ENCODE measurements at places on chromosomes 3 and 15.
A peak's percentile ranks its signal among the peaks of the same experiment; 100 is the strongest.

DNA sequence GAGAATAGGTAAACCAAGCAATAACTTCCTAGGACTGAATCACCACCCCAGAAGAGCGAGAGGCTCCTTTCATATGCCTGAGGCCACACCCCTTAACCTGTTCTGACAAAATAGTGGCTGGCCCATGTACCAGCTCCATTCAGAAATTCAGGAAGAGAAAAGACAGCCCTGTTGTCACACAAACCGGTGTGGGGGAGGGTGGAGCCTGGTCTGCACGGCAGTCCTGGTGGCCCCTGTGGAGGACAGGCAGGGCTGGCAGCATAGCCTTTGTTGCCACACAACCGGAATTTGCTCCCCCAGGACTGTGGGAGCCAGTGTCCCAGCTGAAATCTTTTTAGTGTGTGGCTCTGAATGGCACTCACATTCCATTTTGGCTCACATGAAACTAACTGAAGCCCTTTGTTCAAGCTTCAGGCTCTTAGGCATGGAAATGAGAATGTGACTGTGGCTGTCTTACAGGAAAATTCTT, 23.8 kb downstream of the RLBP1 start:
- peak; percentile 78 for DNase-seq

GRCh38 chr3:117144853-117145252, 435.3 kb downstream of the TUSC7 start:
- DNase-seq = peak; percentile 46

DNA sequence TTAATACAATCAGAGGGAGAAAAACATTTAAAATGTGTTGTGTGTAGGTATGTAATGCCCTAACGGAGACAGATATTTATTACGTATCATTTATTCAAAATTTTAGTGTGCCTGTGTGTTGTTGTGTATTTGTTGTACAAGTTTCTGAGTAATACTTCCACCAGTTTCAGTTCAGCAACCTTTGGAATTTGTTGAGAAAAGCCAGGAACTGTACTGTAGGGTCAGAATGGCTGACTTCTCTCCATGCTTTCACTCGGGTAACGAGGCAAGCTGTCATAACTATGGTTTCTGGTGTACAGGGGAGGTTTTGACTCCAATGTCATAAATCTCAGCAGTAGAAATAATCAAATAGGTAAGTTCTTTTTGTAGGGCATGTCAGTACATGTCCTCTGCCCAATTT, 23.8 kb upstream of the CNTN6 start:
- DNase-seq = peak; percentile 7

- no peak for DNase-seq
Measured at GRCh38 chr15:70625438-70625837, 137.9 kb downstream of the UACA start.

- peak; percentile 47 for DNase-seq
Measured at GRCh38 chr3:99825004-99825640, 7.5 kb downstream of the CMSS1 start.

DNA sequence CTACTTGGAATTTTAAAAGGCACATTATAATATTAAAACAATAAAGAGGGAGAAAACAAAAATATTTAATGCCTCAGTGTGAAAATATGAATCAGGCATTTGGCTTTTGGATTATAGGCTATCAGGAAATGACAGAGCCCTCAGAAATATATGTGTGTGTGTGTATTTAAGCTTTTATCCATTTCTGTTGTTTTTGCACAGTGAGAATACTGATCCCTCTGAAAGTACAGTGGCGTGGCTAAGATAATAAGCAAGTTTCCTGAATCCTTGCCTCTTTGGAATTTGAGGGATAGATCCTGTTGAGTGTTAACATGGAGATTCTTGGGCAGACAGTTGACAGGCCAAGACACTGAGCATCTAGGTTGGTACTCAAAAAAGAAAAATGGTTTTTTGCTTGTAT, 234.8 kb upstream of the ZBTB20 start:
- DNase-seq = no peak

GRCh38 chr15:33923446-33923845, 44.9 kb upstream of the CHRM5 start:
- DNase-seq = no peak

- DNase-seq = peak; percentile 99
Measured at GRCh38 chr3:153051427-153052095, 110.5 kb upstream of the RAP2B start.

DNA sequence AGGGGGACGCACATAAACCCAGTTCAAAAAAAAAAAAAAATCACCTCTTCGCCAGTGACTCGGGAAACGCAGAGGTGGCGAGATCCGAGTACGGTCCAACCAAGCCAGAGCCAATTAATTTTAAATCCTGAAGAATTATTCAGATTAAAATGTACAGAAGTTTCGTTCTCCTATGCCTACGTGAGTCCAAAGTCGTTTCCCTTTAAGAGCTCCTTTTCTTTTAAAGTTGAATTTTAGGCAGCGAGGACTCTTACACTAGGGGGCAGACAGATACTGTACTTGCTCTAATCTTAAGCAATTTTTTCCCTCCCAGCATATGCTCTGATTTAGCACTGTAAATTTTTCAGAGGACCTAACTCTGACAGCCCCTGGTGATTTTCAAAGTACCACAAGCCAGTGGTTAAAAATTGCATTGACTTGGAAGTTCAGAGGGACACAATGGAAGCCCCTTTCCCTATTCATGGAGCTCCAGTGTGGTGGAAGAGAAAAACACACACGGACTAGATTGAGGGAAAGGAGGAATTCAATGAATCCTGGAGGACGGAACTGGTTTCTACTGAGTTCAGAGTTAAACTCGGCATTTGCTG, 3.3 kb upstream of the NR2F2 start:
- DNase-seq = peak; percentile 89

DNA sequence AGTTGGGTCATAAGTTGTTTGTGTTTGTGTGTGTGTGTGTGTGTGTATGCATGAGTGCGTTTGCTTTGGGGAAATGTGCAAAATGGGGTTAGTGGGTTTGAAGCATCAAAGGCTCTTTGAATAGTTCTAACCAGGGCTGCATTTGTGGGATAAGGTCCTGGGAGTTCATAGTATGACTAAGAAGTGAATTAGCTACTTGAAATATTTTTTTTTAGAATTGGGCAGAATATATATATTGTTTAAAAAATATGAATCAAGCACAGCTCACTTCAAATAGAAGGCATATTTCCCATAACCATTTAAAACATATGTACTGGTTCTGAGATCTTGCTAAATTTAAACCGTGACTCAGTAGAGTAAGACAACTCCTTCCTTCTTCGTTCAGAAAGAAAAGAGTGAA, 43.1 kb downstream of the IGF2BP2 start:
- peak; percentile 55 for DNase-seq

- DNase-seq = peak; percentile 55
Measured at GRCh38 chr15:71532994-71533393, 277.4 kb upstream of the NR2E3 start.

DNA sequence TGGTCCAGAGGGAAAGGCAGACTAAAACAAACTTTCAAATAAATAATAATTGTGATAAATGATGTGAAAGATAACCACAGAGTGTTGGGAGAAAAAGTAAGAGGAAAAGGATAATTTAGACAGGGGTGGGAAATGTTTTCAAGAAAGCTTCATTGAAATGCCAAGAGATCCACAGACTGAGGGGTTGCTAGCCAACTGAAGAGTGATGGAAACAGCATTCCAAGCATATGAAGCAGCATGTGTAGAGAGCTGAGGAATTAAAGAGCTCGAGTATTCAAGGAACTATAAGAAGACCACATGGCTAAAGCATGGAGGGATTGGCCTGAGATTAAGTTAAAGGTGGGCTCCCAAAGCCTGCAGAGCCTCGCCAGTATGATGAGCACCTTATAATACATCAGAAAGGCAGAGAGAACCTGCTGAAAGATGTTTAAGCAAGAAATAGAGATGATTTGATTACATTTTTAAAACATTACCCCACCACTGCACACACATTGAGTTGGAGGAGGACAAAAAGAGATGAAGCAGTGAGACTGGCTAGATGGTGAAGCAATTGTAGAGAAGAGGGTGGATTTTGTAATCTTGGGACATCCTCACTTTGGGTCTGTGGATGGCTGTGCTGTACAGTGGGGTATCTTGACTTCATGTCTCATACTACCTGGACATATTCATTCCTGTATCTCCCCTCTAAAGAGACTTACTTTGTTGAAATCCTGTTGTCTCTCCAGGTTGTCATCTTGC, 100.8 kb downstream of the STAC start:
- DNase-seq = no peak

DNA sequence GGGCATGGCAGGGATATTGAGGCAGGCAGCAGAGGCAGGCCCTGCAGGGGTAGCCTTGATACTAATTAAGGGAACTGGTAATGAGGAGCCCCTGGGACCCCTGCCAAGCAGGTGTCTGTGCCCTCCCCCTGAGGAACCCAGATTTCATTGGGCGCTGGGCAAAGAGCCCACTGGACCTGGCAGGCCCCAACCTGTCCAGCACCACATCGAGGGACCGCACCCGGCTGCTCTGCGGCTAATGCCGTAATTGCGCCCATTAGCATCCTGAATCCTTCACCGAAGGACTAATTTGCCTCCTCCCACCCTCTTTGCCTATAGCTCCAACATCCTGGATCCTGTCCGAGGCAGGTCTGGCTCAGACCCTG, 13.7 kb upstream of the SEMA3B start:
- peak; percentile 66 for DNase-seq

DNA sequence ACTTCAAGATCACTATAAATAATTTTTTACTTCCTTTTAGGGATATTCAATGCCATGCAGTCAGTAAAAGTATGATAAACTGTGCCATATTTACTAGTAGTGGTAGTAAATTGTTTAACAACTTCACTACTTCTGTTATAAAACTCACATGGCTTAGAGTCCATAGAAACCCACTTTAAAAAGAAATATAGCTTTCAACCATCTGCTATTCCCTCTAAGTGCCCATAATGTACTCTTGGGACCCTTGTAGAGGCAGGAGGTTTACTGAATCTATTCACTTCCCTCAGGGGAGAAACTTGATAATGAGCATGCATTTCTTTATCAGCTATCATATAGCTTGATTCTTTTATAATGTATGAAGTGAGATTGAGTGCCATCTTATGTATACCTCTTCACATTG, 1448.4 kb upstream of the ALCAM start:
- no peak for DNase-seq

- DNase-seq = no peak
Measured at GRCh38 chr3:8278448-8278847, 223.2 kb upstream of the LMCD1 start.

DNA sequence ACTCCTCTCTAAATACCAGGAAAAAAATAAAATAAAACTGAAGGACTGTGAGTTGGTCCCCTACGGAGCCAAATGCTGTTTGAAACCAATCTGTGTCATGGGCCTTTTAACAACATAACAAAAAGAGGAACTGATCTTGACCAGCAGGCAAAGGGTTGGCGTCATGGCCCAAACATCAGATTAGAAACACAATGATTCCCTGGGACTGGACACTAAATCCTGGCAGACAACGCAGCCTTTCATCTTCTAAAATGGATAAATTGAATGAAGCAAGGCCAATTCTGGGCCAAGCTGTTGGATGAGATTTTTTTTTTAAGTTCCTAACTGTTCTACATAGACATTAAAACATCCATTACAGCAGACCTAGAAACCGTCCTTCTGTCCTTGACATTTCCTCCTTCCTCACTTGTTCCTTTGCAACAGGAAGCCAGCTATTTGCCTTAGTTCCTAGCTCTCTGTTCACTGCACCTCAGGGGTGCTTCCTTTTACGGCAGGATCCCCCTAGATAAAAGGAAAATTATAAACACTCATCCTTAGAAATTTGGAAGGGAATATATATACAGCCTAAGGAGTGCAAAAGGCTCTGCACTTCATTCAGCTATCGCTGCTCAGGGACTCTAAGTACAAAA, 21.6 kb upstream of the TAFA4 start:
- no peak for DNase-seq

GRCh38 chr3:140863580-140864009, 78.0 kb upstream of the SLC25A36 start:
- DNase-seq = peak; percentile 51

- no peak for DNase-seq
Measured at GRCh38 chr3:88019024-88019423, 39.8 kb downstream of the CGGBP1 start.

- DNase-seq = peak; percentile 94
Measured at GRCh38 chr15:43253431-43254403, 13.0 kb downstream of the TGM5 start.

- no peak for DNase-seq
Measured at GRCh38 chr3:135807879-135808278, 157.6 kb upstream of the PPP2R3A start.

GRCh38 chr15:101669744-101670143, 17.6 kb upstream of the TM2D3 start:
- DNase-seq = peak; percentile 68

GRCh38 chr15:26721232-26721967, 51.5 kb downstream of the GABRB3 start:
- no peak for DNase-seq

DNA sequence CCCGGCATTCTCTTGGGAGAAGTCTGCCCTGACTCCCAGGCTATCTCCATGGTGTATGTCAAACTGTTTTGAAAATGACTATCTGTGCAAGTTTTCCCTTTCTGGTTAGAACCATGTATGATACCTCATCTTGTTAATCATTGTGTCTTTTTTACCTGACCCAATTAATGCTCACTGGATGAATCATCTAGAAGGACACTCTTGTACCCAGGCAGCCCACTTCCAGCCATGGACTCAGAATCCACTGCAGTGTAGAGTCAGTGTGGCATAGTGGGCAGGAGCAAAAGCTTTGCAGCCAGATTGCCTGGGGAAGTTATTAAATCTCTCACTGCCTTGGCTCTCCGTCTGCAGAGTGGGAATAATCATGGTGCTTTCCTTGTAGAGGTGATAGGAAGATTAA, 1.2 kb downstream of the FAM3D start:
- DNase-seq = peak; percentile 15

DNA sequence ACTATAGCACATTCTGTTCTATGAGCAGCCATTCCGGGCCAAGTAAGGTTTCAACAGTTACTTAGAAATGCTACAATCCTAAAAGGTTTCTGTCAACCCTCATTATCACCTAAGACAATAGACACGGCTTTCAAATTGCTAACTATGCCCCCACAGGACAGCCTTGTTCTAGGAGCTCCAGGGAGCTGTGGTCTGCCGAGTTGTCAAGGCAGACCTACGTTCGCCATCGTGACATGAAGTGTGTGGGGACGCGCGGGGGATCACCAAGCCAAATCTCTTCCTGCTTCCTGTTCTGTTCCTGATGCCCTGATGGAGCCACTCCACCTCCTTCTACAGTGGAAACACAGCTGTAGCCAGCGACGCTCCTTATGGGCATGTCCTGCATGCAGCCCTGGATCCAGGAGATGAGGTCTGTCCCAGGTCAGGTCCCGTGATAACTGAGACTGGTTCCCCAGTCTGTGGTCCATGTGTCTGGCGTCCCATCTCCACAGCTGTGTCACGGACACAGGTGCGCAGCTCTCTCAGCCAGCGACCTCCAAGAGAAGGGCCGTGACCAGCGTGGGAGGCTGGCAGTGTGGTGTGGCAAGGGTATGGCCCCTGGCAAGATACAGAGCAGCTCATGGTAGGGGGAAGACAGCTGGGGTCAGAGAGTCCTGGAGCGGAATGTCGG, 82.8 kb downstream of the PCSK6 start:
- DNase-seq = no peak

- DNase-seq = no peak
Measured at GRCh38 chr3:107235193-107235927, 141.9 kb upstream of the CCDC54 start.

- no peak for DNase-seq
Measured at GRCh38 chr3:42658091-42658770, 4.7 kb downstream of the ZBTB47 start.
